ENCODE measurements at places on chromosomes 12 and 14. TPM values are rescaled to one million over a fixed set of nuclear protein-coding genes. Genes with fewer than 3 reads are reported as not detected.

B3GNT4 gene
- 0.29 TPM for total RNA-seq

CCDC175 gene
- not detected for total RNA-seq

LRP1-AS gene
- total RNA-seq = not detected

OVCH1 gene
- total RNA-seq = not detected

DNA sequence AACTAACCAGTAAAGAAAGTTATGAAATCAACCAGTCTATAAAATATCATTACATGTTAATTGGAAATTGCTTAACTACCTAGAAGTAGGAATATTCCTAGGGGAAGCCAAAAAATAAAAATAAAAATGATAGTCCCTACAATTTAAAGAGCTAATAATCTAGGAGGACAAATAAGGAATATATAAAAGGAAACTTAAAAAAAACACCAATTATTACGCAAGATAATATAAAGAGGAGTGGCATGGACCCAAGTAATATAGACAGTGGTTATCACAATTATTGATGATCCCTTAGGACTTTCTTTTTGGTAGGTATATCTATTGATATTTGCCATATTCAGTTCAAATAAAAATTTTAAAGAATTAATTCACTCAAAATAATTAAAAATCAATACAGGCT is 498.7 kb downstream of the SOX5 start:
- DNase-seq = no peak

CNTN1 gene
- total RNA-seq = not detected

GRCh38 chr12:102439426-102440405 is 40.6 kb downstream of the IGF1 start:
- no peak for DNase-seq

DNA sequence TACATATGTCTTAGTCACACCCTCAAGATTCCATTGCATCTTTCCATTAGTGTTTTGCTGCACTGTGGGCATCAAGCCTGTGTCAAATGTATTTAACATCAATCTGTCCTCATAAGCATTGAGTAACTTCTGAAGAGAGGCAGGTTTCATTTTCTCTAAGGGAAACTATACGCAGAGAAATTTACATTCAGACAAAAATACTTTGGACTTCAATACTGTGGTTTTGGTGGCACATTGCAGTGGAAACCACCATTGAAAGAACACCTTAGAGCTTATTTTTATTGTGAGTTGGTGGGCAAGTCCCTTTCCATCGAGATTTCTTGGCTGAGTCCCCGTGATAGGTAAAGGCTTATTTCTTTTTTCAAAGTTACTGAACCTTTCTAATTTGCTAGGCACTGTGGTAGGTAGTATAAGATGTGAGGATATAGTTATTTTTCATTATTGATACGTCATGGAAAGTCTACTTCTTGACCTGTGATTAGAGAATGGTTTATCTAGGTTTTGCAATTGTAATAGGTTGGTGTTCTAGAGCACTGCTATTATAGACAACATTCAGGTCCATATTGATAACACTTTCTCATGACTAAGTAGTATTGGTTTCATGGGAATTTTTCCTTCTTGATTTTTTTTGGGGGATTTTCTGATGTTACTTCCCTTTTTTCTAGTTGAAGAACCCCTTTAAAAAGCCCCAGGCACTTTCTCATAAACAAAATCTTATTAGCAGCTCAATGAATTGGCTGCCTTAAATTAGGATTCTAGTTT is 81.9 kb downstream of the CFAP54 start:
- DNase-seq = no peak

RHEBL1 gene
- total RNA-seq = 8.6 TPM

DNA sequence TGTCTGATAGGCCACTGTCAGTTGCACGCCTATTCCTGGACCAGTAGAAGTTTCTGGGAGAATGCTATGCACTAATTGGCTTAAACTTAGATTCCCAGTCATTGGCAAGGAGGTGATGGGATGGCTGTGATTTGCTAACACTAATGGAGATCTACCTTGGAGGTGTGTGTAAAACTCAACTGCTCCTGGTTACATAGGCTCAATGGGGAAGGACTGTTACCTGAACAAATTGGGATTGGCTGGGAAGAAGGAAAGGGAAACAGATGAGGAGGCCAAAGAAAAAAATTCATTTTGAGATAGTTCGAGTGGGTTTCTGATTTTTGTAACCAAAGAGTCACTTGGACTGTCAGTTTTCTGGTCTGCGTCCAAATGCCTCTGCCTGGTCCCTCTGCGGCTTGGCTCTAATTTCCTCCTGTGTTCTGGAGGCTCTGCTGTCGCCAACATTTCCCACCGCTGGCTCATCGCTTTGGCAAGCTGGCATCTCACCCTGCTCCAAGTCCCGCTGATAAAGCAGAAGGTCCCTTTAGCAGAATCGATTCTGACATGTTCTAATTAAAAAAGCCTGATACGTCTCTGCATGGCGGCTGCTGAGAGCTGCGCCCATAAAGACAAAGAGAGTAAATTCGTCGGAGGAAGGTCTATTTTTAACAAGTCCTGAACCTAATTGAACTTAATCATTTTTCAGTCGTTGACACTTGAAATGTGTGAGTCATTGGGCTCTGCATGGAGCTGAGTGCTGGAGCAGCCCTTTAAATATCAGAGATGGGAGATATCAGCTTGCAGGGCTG is 2.0 kb upstream of the CCDC63 start:
- no peak for DNase-seq

- DNase-seq = no peak
Observed at GRCh38 chr12:41190338-41190737, 2.2 kb downstream of the PDZRN4 start.

Data from activated T-helper 1 cell treated with anti-CD3 and anti-CD28 coated beads, Interleukin-12 subunit alpha, Interleukin-12 subunit beta, Interleukin-2, Interleukin-4 antibody, amounts not matched to agents 30 ng/mL and 10 ng/mL and 1 ng/mL, durations not matched to agents 14 hours and 24 hours and 36 hours (primary cell).